ENCODE measurements at places on chromosomes 2 and 18. TPM values are rescaled to one million over a fixed set of nuclear protein-coding genes. Genes with fewer than 3 reads are reported as not detected.

Gene SFTPB
- not detected for total RNA-seq

Gene TUBA4A
- 69.6 TPM for total RNA-seq

Gene HMSD
- not detected for total RNA-seq

Gene BOLL
- total RNA-seq, result not detected

Gene RUFY4
- not detected for total RNA-seq
